ENCODE measurements at places on chromosomes 16 and 17. TPM values are rescaled to one million over a fixed set of nuclear protein-coding genes. Genes with fewer than 3 reads are reported as not detected.

Gene STAC2
- not detected for total RNA-seq

Gene C1QTNF8
- total RNA-seq, result not detected

Gene TEX14
- 0.43 TPM for total RNA-seq

Gene TSR1
- 159 TPM for total RNA-seq

Gene CTRB2
- 10.3 TPM for total RNA-seq

Gene TEX19
- 0.16 TPM for total RNA-seq

Gene DPEP1
- total RNA-seq, result not detected
